K562 (cell line): ENCODE measurements at places on chromosomes 4 and X. TPM values are rescaled to one million over a fixed set of nuclear protein-coding genes. Genes with fewer than 3 reads are reported as not detected.

GRCh38 chrX:47539860-47540259, 21.1 kb upstream of the ARAF start:
- no peak for DNase-seq

DNA sequence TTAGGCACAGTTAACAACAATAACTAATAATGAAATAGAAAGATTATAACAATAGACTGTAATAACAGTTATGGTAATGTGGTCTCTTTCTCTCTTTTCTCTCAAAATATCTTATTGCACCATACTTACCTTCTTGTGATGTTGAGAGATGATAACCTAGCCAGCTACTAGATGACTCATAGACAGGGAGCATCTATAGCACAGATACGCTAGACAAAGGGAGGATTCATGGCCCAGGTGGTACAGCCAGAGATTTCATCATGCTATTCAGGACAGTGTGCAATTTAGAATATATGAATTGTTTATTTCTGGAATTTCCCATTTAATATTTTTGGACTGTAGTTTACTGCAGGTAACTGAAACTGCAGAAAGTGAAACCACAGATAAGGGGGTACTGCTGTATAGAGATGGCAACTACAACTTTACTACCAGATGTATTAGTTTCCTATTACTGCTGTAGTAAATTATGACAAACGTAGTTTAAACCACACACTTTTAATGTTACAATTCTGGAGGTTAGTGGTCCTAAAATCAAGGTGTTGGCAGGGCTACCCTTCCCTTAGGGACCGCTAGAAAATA, 41.8 kb upstream of the MAGED1 start:
- DNase-seq: peak; percentile 3

The RASSF6 gene
- 0.07 and 0.08 TPM in 2 replicates for polyA plus RNA-seq

The CENPI gene
- polyA plus RNA-seq: 11.1 and 13.6 TPM in 2 replicates

The CT45A3 gene
- 0.46 TPM in 1 of 2 replicates, not detected in the other for polyA plus RNA-seq

The IGSF1 gene
- polyA plus RNA-seq: 0.96 and 1.0 TPM in 2 replicates

GRCh38 chr4:38691251-38692008, 27.4 kb downstream of the KLF3 start:
- no peak for DNase-seq

- DNase-seq: no peak
Measured at GRCh38 chrX:140821280-140821679, 111.7 kb downstream of the LINC00632 start.

DNA sequence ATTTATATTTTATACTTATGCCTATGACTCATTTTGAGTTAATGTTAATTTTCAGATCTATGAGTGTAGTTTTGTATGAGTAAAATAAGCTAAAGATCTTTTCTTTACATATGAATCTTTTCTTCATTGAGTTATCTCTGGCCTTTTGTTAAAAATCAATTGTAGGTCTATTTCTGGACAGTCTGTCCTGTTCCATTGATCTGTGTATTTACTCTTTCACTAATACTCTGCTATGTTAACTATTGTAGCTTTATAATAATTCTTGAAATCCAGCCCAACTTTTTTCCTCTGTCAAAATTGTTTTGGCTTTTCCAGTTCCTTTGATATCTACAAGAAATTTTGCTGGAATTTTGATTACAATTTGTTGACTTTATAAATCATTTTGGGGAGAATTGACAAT, 177.0 kb downstream of the RBM46 start:
- DNase-seq: no peak

The ZMAT1 gene
- 0.04 and 0.13 TPM in 2 replicates for polyA plus RNA-seq

GRCh38 chr4:61741327-61742096, 541.4 kb downstream of the ADGRL3 start:
- DNase-seq: no peak

The SSX3 gene
- 79.7 and 100 TPM in 2 replicates for polyA plus RNA-seq

The USO1 gene
- polyA plus RNA-seq: 44.3 and 45.1 TPM in 2 replicates

The ADAMTS3 gene
- polyA plus RNA-seq: 8.0 and 9.3 TPM in 2 replicates

The TFE3 gene
- polyA plus RNA-seq: 14.8 and 15.1 TPM in 2 replicates

The ZFP92 gene
- 1.3 and 1.9 TPM in 2 replicates for polyA plus RNA-seq

DNA sequence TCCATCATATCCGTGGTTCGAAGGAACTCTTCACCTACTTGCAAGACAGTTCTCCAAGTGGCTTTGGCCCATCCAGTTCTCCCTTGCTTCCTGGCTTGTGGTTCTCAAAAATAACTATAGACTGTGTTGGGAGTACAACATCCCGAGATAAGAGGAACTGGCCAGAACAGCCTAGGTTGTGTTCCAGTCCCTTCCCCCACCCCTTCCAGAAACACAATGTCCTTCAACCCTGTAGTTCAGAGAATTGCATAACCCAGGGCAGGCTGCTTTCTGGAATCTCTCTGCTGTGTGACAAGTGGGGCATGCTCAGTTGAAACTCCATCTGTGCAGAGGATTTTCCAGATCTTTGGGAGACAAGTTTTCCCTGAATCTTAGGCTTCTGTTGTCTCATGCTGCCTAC, 206.5 kb downstream of the PCDH10 start:
- no peak for DNase-seq

The FMR1NB gene
- polyA plus RNA-seq: 2.6 and 5.1 TPM in 2 replicates

- DNase-seq: no peak
Measured at GRCh38 chr4:112083587-112084347, 61.5 kb upstream of the FAM241A start.

DNA sequence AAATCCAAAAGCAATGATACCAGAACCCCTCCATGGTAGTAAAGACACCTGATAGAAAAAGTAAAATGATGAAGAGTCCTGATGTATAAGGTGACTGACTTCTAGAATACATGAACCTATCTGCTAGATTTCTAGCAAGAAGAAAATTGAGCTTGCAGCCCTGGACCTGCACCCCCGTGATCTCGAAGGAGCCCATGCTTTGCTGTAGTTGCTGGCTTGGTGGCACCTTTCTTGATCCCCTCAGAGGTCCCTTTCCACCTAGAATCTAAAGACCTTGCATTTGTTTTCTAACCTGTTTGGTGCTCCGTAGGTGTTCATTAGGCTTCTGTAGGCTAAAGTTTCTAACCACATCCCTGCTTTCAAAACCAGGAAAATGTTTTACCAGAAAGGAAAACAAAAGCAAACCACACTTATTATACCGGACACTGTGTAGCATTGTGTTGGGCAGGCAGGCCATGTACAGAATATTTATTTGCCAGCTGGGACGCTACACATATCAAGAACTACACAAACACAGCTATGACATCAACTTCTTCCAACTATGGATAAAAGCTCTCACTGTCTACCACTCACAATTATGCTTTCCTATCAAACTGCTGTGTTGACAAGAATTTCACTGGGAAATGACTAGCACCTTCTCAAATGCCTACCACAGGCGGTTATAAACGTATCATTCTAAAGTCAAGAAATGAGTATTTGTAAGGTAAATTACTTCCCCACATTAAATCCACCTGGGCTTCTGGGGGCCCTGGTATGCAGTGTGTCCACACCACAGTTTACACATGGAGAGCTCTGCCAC, 316.2 kb downstream of the UNC5C start:
- DNase-seq: no peak

GRCh38 chrX:131830400-131831184, 192.5 kb upstream of the STK26 start:
- peak; percentile 74 for DNase-seq

DNA sequence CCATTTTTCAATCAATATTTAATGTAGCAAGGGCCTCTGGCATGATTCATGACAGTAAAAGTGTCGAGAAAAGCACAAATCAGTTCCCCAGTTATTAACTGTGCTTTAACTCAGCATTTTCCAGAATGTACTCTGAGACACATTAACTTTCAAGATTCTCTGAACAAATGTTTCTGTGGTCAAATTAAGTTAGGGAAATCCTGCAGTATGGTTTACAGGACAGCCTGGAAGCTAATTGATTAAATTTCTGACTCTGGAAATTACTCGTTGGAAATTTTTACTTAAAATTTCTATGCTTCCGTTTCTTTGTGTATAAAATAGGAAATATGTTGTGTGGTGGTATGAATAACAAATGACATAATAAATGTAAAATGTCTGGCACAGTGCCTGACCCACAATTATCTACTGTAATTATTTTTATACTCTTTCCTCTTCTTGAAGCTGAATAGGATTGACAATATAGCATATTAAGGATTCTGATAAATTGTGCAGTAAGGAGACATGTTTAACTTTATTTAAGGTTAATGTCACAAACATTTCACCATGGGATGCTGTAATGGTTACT, 33.7 kb downstream of the STK32B start:
- no peak for DNase-seq

DNA sequence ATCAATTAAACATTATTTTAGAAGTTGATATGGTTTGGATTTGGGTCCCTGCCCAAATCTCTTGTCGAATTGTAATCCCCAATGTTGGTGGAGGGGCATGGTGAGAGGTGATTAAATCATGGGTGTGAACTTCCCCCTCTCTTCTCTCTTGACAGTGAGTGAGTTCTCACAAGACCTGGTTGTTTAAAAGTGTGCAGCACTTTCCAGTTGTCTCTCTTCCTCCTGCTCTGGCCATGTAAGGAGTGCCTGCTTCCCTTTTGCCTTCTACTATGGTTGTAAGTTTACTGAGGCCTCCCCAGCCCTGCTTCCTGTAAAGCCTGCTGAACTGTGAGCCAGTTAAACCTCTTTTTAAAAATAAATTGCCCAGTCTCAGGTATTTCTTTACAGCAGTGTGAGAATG, 141.4 kb downstream of the GALNTL6 start:
- no peak for DNase-seq

The TMPRSS11D gene
- not detected in 2 replicates for polyA plus RNA-seq

GRCh38 chr4:122163301-122163700, 11.2 kb downstream of the BLTP1 start:
- no peak for DNase-seq

The BCLAF3 gene
- 2.5 and 3.5 TPM in 2 replicates for polyA plus RNA-seq

DNA sequence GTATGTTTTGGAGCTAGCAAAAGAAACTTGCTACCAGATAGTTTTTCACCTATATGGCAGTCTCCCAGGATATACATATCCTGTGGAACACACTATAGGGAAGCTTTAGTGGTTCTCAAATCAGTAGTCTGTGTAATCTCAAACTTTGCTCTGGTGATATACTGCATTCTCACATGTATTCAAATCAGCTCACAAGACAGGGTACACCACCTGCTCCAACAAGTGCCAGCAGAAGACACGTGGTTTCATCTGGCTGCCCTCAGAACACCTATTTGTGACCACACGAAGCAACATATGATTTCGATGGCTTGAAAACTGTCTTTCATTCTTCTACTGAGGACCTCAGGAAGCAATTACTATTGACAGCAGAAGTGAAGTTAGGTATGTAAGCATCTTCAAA, 37.7 kb downstream of the BCLAF3 start:
- no peak for DNase-seq

The COMMD8 gene
- 11.2 and 11.9 TPM in 2 replicates for polyA plus RNA-seq

DNA sequence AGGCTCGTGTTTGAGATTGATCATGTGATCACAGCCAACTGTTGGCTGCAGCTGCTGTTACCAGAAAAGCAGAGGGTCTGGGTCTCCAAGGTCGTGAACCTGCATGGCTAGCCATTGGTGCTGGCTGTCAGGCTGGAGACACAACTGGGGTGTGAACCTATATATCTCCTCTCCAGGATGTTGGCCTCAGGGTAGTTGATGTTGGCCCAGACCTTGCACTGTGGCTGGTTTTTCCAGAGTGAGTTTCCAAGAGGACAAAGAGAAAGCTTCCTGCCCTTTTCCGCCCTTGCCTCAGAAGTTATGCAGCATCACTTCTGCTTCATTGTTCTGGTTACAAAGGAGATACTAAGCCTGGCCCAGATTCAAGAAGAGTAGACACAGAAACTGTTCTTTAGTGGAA, 607.8 kb upstream of the HS3ST1 start:
- DNase-seq: no peak

DNA sequence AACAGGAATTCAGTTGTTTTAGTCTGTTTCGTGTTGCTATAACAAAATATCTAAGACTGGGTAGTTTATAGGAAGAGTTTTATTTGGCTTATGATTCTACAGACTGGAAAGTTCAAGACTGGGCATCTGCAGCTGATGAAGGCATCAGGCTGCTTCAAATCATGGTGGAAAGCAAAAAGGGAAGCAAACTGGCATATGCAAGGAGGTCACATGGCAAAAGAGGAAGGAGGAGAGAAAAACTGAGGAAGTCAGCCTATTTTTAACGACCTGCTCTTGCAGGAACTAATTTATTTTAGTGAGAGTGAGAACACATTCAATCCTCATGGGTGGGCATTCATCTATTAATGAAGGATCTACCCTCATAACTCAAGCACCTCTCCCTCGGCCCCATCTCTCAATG, 363.1 kb upstream of the HS3ST1 start:
- no peak for DNase-seq

The PDE6B gene
- not detected in 2 replicates for polyA plus RNA-seq

GRCh38 chrX:76420237-76420636, 7.3 kb upstream of the MAGEE1 start:
- DNase-seq: no peak

GRCh38 chrX:120761810-120762209, 113.9 kb downstream of the CT47B1 start:
- DNase-seq: no peak

- no peak for DNase-seq
Measured at GRCh38 chrX:117713411-117713810, 403.2 kb downstream of the KLHL13 start.

DNA sequence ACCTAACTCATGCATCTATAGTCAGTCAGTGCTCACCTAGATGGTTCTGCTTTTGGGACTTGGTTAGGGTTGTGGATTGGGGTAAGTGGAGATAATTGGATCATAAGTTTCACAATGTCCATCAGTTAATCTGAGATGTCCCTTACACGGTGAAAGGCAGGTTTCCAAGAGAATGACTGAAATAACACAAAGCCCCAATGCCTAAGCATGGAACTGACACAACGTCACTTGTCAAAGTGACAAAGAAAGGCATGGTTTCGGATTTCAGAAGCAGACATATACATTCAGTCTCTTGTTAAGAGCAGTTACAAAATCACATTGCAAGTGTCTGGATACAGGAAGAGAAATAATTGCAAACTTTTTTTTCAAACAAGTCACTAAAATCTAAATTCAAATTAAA, 1456.9 kb downstream of the TECRL start:
- no peak for DNase-seq

The POU3F4 gene
- not detected in 2 replicates for polyA plus RNA-seq

- DNase-seq: no peak
Measured at GRCh38 chr4:8192748-8193738, 6.0 kb upstream of the SH3TC1 start.

DNA sequence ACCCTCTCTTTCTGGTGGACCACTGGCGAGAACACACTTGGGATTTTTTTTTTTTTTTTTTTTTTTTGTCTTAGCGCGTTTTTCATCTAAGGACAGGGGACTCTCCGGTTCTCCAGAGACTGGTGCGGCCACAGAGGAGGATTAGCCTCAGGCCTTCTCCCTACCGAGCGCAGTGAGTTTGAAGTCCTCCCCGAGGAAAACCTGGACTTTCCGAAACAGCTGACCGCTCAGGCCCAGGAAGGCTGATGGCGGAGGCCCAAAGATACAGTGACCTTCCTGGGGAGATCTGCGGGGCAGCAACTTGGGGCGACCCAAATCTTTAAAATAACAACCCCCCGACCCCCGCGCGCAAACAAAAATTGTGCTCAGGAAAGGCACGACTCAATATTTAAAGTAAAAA, 9.2 kb downstream of the NKX3-2 start:
- DNase-seq: no peak

DNA sequence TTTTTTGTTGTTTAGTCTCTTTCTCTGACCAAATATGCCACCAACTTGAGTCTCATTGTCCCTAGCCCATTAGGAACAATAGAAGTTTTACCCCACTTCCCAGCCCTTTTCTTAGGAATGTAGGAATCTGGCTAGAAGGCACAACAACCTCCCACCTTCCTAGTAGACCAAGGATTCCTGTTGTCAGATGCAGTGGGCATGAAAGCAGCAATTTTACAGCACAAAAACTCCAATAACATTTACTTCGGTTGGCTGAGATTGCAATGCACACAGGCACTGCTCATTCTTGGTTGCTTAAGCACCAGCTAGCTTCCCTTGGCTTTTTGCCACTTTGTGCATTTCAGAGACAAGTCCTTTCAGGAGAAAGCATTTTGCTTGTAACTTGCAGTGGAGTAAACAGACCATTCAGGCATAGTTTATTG, 312.8 kb downstream of the TENM3 start:
- DNase-seq: no peak
